Activated T-cell treated with anti-CD3 and anti-CD28 coated beads for 1 hour (primary cell): ENCODE measurements at places on chromosomes 1 and 21.

DNA sequence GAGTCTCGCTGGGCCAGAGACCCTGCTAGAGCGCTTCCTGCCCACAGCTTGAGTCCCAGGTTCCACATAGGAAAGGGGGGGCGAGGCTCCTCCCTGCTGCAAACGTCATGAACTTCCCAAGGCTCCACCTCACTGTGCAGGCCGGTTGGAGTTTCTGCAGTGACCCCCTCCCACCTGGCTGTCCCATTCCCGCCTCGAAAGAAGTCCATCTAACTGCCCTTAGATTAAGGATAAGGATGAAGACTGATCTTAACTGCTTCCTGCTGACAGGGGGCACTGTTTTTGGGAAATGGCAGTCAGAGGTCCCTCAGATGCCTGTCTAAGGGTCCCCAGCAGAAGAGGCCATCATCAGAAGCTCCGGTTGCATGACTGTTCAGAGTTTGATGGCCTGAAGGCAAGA is 62.7 kb downstream of the STUM start:
- no peak for DNase-seq

DNA sequence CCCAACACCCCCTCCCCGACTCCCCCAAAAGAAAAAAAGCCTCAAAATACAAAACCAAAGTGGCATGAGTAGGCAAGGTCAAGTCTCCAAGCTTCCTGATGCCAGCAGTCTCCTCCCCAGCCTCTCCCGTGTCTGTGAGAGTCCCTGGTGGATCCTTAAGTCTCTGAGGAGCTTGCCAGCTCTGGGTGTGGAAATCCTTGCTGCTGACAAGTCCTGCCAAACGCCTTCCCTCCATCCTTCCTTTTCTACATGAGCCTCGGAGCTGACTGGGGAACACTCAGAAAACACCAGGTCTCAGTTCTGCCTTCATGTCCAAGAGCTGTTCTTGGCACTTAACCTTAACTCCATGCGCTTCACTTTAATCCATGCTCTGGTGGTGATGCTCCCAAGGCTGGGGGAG is 3.7 kb upstream of the ETV3L start:
- no peak for DNase-seq

GRCh38 chr1:46062651-46063319 is 69.6 kb downstream of the PIK3R3 start:
- peak; percentile 0 for DNase-seq

DNA sequence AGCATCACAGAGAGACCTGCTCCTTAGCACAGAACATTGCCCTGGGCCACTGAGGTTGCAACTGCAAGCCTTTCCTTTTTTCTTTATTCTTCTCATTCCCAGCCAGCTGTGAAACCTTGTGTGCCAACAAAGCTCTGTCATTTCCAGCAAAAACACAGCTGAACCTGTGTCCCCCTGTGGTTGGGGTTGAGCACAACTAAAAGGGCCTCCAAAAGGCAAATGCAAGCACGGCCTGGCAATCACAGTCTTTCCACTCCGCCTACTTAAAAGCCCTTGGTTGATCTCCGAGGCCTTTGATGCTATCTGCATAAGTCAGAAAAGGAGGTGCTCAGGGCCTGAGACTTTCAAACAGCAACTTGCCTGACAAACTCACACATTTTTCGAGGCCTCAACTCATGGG is 32.7 kb downstream of the SUSD4 start:
- DNase-seq: no peak

- no peak for DNase-seq
Measured at GRCh38 chr1:160924791-160925651, 29.6 kb downstream of the ITLN2 start.

GRCh38 chr1:53982034-53982762 is 35.8 kb downstream of the LDLRAD1 start:
- DNase-seq: no peak

GRCh38 chr1:194825382-194825781 is 1639.0 kb upstream of the B3GALT2 start:
- no peak for DNase-seq

DNA sequence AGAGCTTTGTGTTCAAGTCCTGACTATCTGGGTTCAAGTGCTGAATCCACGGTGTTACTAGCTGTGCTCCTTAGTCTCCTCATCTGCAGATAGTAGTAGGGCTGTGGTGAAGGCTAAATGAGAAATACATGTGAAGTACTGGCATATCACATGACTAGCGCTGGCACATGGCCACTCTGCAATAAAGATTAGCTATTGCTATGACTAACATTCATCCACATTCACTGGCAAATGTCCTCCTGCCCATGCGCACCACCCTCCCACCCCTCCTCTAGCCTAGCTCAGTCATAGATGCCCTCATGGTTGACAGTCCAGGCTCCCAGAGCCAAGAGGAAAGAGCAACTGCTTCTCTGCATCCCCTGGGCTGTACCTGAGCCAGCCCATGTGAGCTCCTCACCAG is 8.5 kb upstream of the COL8A2 start:
- DNase-seq: no peak

GRCh38 chr1:41021526-41022308 is at the start of gene SLFNL1:
SLFNL1 (minus strand) TSS chr1:41021725; CDS start chr1:41020660, 1,065 bp downstream.
- DNase-seq: no peak

- no peak for DNase-seq
Measured at GRCh38 chr1:190436615-190437014, 41.0 kb downstream of the BRINP3 start.

- DNase-seq: no peak
Measured at GRCh38 chr1:63795455-63795854, 21.6 kb downstream of the ROR1 start.

GRCh38 chr1:160139840-160140239 is 11.6 kb upstream of the ATP1A4 start:
- DNase-seq: no peak

DNA sequence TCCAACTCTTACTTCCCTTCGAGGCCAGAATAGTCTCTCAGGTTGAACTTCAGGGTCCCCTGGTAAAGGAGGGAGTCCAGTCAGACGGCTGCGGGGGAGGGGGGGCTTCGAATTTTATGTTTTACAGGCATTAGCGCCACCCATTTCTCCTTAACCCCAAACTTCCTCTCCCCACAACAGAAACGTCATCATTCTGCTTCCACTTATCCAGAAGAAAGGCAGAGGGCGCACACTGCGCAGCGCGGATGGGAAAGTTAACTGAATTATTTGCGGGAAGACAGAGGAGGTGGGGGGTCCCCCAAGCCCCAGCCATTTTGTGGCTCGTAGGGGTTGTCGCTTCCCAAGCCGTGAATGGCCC is 529 bp upstream of the PRMT2 start:
- no peak for DNase-seq

DNA sequence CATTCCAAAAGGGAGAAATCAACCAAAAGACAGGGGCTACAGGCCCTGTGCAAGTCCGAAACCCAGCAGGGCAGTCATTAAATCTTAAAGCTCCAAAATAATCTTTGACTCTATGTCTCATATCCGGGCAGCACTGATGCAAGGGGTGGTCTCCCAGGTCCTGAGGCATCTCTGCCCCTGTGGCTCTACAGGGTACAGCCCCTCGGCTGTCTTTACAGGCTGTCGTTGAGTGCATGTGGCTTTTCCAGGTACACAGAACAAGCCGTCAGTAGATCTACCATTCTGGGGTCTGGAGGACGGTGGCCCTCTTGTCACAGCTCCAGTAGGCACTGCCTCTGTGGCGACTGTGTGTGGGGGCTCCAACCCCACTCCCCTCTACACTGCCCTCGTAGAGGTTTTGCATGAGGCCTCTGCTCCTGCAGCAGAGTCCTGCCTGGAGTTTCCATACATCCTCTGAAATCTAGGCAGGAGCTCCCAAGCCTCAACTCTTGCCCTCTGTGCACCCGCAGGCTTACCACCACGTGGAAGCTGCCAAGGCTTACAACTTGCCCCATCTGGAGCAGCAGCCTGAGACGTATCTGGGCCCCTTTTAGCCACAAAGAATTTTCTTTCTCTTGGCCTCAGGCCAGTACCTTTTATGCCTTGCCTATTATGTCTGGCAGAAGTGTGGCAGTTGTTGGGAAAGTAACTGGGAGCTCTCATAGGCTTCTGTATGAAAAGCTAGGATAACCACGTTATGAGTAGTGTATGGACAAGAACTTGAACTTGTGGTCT is 52.5 kb downstream of the POU2F1 start:
- no peak for DNase-seq

GRCh38 chr1:185984113-185984836 is 250.1 kb downstream of the HMCN1 start:
- DNase-seq: no peak

- no peak for DNase-seq
Measured at GRCh38 chr1:109819906-109820305, 56.2 kb upstream of the EPS8L3 start.

- DNase-seq: no peak
Measured at GRCh38 chr1:156434989-156435544, 65.5 kb downstream of the MEF2D start.

DNA sequence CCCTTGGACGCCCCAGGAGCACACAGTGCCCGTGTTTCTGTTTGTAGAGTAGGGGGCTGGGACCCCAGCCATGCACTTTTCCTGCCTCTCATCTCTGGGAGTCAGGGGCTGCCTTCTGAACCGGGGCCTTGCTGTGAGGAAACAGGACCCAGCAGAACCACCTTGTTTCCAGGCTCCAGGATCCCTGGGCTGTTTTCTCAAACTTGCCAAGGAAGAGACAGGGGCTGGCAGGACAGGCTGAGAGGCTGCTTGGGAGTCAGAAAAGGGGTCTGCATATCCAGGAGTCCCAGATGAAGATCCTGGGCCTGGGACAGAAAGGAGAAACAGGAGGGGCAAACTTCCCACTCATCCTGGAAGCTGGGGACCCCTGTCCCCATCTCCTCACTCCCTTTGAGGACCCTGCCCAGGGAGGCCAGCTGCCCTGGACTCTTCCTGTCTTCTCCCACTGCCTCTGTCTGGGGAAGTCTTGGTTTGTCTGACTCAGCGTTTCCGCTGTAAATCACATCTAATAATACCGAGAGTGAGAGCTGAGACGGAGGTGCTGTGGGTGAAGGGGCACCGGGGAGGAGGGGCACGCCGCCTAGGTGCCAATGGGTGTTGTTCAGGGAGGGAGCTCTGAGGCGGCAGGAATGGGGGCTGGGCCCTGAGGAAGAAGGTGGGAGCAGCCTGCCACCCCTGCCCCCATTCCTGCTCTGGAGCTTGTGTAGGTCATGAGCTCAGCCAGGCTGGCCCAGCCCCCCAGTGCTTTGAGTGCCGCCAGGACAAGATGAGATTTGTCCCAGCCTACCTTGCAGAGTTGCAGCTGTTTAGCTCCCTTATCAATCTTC is 16.7 kb downstream of the POU3F1 start:
- DNase-seq: no peak

GRCh38 chr1:105087506-105087905 is 1337.8 kb downstream of the AMY1C start:
- no peak for DNase-seq

- DNase-seq: no peak
Measured at GRCh38 chr1:39387452-39387851, 104.0 kb upstream of the BMP8A start.

- no peak for DNase-seq
Measured at GRCh38 chr1:51920130-51920529, 41.6 kb upstream of the NRDC start.

DNA sequence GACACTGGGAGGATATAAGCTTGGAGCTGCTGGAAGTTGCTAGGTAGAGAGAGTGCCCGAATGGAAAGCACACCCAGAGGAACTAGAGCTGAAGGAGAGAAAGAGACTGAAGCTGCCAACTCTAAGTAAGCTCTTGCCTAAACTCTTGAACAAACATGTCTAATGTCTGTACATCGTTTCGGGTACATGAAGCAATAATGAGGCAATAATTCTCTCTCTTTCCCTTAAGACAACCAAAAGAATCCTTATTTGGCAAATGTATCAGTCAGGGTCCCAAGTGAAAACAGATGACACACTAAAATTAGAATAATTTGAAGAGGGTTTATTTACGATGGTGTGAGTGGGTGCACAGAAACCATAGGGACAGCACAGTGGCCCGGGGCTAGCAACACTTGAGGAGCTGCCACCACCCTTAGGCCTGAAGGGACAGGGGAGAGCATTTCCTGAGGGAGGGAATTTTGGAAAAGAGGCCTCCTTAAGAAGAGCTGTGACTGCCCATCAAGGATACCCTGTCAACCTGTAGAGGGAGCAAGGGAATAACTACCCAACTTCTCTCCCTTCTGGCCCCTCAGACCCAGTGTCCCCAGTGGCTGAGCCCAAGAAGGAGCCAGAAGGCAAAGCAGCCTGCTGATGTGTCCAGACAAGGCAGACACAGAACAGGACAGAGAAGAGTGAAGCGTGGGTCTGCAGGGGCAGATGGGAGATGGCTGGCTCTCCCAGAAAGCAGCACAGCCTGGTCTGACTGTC is 36.1 kb upstream of the KHDRBS1 start:
- no peak for DNase-seq

DNA sequence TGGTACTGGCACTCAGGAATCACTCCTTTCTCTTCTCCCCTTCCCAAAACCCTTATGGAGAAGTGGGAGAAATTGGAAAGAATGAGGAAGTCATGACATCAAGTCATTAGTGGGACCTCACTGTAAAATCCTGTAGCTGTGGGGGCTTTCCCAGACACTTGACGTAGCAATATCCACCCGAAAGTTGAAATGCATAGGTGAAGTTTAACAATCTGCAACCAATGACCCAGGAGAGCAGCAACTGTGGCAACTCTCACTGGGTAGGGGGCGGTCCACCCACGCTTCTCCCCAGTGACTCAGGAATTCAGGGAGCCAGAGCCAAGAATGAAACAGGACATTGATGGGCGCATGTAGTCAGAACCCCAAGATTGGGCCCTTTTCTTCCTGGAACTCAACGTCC is 27.0 kb downstream of the ABCA4 start:
- DNase-seq: no peak

DNA sequence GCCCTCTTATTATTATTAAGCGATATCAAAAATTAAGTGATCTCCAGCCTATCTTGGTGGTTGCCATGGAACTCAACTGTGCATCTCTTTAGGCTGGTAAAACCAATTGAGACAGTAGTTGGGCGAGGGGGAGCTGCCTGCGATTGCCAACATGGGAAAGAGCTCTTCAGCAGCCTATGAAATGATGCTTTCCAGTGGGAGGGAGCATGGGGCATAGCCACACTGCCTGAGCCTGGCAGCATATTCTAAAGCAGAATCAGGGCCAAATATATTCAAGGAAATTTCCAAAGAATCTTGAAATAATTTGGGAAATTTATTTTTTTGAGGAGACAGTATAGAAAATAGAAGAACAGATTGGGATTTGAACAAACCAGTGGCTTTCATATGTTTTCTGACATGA is 126.9 kb upstream of the DNAH14 start:
- no peak for DNase-seq

- no peak for DNase-seq
Measured at GRCh38 chr1:63772201-63772600, 1.6 kb upstream of the ROR1 start.

GRCh38 chr1:61591351-61591750 is 133.6 kb downstream of the TM2D1 start:
- DNase-seq: no peak
